ENCODE measurements at places on chromosomes 4 and X. TPM values are rescaled to one million over a fixed set of nuclear protein-coding genes. Genes with fewer than 3 reads are reported as not detected.

DNA sequence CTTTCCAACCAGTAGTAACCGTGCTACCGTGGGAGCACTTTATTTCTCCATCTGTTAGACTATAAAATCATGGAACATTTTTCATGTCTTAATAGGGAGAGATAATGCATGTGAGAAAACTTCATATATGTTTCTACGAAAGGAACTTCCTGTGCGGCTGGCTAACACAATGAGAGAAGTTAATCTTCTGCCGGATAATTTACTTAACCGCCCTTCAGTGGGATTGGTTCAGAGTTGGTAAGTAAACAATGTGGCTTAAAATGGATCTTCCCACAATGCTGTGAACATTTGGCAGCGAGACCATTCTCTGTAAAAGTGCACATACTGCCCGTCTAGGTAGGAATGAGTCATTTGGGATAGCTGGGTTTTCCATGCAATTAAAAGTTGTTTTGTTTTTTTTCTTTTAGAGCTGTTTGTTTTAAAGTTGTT, 29.6 kb downstream of the PDK3 start:
- DNase-seq: peak; percentile 48

DNA sequence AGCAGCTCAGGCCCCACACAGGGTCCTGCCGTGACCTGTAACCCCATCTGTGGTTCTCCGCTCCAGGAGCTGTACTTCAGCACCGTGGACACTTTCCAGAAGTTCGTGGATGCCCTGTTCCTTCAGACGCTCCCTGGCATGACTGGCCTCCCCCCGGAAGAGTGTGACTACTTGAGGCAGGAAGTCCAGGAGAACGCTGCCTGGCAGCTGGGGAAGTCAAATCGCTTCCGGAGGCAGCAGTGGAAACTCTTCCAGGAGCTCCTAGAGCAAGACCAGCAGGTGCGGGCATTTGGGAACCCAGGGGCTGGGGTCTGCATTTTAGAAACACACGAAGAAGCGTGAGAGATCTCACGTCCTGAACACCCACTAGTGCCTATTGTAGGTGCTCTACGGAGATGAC, 72.5 kb downstream of the EVC start:
- DNase-seq: no peak

DNA sequence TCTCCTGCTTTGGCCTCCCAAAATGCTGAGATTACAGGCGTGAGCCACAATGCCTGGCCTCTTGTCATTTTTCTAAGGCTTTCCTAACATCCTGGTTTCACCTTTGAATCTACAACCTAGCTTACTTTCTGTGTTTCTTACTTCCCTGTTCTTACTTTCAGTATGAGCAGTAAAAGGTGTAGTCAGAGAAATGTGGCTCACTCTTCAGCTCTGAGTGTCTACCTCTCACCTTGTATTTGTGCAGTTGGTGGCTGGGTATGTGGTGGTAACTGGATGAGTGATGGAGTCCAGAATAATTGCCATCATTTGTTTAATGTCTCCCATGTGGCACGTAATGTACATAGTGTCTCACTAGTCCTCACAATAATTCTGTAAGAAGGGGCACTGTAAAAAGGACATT, 19.1 kb upstream of the CXCL11 start:
- DNase-seq: no peak

DNA sequence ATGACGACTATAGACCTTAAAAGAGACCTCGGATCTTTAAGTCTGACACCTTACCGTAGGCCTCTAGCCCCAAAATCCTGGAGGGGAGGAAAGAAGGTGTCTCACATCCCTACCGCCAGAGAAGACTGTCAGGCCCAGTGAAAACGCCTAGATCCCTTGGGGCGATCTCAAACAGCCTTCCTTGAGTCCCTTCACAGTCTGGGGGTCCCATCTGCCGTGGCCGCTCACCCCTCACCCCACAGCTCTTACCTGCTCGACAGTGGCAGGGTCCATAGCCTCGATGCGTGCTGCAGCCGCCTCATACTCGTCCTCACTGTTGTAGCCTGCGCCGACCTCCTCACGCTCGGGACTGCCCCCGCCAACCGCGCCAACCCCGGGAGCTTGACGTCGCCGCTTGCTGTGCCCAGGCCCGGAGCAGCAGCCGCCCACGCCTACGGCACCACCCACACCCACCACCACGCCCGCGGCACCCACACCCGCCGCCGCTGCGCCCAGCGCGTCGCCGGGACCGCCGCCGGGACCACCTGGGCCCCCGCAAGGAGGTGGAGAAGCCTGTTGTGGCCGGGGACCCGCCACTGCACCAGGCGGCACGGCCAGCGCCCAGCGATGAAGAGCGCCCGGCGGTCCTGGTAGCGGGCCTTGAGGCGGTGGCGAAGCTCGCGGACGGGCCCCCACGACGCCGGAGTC, 536 bp downstream of the OTUD5 start:
- peak; percentile 47 for DNase-seq

- no peak for DNase-seq
These were observed 34.6 kb upstream of the FAM47C start for GRCh38 chrX:36973575-36973974.

DNA sequence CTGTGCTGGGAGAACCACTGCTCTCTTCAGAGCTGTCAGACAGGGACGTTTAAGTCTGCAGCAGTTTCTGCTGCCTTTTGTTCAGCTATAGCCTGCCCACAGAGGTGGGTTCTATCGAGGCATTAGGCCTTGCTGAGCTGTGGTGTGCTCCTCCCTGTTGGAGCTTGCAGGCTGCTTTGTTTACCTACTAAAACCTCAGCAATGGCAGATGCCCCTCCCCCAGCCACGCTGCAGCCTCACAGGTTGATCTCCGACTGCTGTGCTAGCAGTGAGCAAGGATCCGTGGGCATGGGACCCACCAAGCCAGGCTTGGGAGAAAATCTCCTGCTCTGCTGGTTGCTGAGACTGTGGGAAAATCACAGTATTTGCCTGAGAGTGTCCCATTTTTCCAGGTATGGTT, 133.8 kb upstream of the UBQLN2 start:
- no peak for DNase-seq

DNA sequence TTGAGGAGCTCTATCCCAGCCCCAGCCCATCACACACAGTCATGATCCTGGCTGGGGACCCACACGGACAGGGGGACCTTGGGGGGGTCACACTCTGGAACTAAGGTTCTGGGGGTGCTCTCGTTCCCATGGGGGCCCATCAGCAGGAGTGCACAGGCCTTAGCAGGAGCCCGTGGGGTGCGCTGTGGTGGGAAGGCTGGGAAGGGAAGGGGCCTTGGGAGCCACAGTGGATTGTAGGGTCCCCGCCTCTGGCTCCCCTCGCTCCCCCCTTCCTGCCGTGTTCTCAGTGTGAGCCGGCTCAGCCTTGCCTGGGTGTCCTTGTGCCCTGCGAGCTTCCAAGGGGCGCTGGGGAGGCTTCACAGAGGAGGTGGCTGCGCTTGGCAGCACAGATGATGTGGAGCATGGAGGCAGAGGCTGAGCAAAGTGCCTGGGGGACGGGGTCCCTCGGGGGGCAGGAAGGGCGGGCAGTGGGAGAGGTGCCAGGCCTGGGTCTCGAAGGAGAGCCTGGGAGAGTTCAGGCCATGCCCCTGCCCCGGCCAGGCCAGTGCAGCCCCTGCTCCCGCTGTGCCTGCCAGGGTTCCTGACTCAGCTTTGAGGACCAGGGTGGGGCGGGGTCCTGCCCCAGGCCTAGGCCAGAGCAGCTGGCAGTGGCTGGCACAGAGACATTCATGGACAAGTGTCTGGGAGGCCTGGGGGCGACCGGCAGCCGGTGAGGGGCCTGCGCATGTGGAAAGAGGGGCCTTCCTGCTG, 5.5 kb upstream of the HGFAC start:
- no peak for DNase-seq

GRCh38 chr4:52244103-52244775, 193.1 kb downstream of the SPATA18 start:
- DNase-seq: no peak

DNA sequence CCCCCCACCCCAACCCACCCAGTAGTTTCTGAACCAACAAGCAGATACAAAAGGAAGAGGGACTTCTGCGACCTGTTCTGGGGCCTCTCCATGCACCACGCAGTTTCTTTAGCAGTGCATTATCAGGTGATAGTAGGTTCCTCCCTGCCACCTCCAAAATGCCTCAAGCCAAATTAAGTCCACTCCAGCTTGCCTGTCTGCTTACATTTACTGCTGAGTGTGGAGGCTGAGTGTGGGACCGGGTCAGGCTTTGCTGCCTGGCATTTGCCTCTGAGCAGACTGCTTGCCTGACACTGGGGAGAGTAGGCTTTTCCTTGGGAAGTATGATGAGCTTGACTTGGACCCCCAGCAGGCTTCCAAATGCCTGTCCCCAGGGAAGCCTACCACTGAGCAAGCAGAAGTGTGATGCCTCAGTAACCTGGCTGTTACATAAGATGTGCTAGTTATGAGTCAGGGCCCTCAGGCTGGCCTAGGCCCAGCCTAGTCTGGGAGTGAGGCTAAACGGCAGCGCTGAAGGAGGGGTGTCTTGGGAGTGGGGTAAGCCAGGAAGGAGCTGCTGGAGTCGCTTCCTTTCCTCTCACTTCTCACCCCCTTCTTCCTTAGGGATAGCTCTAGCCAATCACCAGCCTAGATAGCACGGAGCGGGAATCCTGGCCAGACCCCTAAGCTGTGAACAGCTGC, 9.0 kb downstream of the TSC22D3 start:
- peak; percentile 25 for DNase-seq

GRCh38 chr4:139007640-139008039, 7.9 kb upstream of the NOCT start:
- no peak for DNase-seq

DNA sequence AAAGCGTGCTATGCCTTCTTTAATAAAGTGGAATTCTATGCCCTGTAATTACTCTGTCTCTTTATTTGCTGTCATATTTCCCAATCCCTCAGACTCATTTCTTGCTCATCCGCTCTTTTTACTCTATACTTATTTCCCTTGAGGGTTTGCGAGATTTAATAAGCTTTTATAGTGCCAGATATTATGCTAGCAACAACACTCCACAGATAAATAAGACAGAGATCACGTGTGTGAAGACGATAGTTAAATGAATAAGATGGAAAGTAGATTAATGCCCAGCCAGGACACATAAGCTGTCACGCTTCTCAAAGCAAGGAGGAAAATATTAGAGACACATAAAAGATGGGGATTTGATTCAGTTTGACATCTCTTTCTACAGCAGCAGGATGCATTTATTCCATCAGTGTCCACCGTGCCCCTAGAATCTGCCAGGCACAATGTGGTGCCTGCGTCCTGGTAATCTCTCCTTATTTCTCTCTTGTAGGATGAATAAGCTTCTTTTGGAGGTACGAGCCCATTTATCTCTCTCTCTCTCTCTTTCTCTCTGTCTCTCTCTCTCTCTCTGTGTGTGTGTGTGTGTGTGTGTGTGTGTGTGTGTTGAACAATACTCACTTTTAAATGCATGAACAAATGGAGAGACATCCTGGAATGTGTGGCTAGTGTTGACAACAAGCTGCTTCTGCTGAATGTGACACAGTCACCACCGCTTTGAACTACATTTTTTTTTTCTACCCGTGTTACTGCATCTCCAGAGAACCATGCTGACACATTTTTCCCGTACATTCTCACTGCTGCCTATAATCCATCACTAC, 48.2 kb downstream of the TMEM156 start:
- DNase-seq: no peak

- no peak for DNase-seq
These were observed 120.3 kb downstream of the RASL11B start for GRCh38 chr4:52982255-52982945.

DNA sequence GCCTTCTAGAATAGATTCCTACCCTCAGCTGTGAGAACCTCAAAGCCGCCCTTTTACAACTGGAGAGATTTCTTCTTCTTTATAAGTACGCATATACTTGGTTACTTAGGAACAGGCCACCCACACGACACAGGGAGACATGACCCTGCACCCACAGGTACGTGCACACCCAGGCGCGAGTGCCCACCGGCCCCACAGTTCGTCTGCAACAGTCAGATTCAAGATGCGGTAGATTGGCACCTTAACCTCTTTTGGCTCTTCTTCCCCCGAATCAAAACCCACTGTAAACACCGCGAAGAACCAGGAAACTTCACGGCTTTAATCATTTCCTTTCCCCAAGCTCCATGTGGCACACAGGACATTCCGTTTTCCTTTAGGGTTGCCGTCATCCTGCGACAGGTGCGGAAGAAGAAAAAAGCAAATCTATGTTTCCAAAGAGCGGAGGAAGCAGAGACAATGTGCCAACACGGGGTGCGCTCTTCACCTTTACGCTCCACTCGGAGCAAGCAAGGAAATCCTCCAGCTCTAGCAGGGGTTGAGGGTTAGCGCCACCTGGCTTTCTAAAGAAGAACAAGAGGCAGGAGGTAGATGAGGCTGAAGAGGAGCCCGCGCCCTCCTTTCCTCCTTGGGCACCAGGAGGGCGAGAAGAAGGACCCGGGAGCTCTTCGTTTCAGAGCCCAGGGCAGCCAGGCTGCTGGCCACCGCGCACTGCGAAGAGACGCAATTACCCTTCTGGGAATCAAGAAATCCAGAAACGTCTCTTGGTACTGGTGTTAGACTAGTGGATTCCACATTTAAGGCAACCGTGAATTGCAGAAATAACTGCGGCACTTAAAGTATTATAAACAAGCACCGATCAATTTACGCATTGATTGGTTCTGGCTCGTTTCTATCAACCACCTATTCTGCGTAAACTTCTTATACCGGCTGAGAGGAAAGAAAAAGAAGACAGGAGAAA, 35.7 kb downstream of the HAND2 start:
- peak; percentile 71 for DNase-seq

- DNase-seq: peak; percentile 36
These were observed at the start of gene GDI1 for GRCh38 chrX:154436983-154437752. Gene GDI1, plus strand, starts transcription at chrX:154437154. Its CDS starts 101 bp downstream, at chrX:154437255.

The CXCL3 gene
- 5.2 TPM for total RNA-seq

The PTCHD1 gene
- 3.4 TPM for total RNA-seq

The ASB9 gene
- total RNA-seq: 1.8 TPM
